8988T (cell line): ENCODE measurements at places on chromosomes 3 and 15.
A peak's percentile ranks its signal among the peaks of the same experiment; 100 is the strongest.

DNA sequence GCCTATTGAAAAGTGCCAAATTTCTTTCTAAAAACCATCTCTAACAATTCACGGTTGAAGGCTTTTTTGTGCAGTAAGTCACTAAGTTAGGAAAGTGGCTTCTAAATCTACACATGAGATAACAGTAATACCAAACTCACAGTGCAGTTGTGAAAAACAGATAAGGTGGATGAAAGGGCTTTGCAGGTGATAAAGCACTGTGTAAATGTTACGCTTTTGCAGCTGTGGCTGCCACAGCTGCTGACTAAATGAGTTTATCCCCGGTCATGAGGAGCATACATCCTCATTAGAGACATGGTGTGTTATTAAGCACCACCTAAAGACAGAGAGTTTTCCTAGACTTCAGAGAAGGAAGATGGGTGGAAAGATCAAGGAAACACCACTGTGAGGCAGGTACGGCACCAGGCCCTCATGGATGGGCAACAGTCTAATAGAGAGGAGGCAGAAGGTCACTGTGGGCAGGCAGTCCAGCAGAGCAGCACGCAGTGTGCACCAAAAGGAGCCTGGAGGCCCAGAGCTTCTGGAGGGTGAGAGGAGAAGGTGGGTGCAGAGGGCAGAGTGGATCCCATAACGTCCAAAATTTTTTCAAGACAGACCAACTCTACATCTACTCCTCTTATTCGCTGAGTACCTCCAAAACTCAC, 68.5 kb downstream of the FMN1 start:
- no peak for DNase-seq

- DNase-seq = no peak
These were observed 24.8 kb upstream of the MBNL1 start for GRCh38 chr3:152243721-152244516.

DNA sequence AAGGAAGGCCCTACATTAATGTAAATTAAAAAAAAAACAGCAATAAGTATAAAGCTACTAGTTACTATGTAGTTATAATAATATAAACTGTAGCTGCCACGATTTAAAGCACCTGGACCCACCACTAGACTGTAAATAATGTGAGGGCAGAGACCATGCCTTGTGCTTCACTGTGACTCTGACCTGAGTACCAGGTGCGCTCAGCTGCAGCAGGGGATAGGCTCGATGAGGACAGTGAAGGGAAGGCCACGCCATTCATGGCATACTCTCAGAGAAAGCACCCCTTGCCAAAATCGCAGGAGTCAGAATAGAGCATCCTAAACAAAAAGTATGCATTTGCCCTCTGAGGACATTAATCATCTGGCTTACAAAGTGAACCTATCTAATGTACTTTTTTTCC, 5.1 kb downstream of the FSTL1 start:
- DNase-seq = no peak

DNA sequence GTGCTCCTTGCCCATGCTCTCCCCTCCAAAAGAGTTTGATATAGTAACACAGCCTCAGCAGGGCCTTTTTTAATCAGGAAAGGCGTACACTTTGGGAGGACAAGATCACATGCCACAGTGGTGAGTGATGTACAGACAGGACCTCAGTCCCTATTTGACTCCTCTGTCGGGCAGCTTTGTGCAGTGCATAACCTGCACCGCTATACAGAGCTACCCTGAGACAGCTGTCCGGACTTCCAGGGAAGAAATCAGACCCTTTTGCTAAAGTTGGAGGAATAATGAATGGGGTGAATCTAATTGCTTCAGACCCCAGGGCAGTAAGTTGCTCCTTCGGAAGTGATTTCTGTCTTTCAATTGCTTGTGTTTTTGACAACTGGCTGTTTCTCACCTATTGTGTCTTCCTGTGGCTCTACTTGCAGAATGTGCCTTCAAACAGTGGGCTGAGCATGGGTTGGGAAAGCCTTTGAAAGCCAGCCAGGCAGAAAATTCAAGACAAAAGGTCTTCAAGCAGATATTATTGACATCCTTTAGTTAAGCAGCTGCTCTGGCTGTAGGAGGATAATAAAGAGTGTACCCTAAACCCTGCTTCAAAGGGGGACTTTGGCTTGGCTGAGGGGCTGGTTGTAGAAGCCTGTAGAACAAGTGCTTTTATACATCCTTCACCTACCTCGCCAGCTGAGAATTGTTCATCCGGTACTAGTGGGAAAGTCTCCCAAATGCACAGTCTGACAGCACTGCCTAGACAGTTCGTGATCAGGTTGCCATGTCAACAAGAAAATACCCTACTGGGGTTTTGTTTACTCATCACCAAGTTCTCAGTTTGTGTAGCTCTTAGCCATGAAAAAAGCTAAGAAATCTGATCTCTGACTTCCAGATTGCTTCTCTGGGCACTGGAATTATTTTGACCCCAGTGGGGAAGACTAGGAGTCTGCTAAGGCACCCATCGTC, 35.1 kb downstream of the SNTN start:
- DNase-seq = no peak

GRCh38 chr3:57982561-57983243, 25.5 kb upstream of the FLNB start:
- no peak for DNase-seq

- peak; percentile 24 for DNase-seq
These were observed 143.4 kb downstream of the FEZF2 start for GRCh38 chr3:62229908-62230307.

DNA sequence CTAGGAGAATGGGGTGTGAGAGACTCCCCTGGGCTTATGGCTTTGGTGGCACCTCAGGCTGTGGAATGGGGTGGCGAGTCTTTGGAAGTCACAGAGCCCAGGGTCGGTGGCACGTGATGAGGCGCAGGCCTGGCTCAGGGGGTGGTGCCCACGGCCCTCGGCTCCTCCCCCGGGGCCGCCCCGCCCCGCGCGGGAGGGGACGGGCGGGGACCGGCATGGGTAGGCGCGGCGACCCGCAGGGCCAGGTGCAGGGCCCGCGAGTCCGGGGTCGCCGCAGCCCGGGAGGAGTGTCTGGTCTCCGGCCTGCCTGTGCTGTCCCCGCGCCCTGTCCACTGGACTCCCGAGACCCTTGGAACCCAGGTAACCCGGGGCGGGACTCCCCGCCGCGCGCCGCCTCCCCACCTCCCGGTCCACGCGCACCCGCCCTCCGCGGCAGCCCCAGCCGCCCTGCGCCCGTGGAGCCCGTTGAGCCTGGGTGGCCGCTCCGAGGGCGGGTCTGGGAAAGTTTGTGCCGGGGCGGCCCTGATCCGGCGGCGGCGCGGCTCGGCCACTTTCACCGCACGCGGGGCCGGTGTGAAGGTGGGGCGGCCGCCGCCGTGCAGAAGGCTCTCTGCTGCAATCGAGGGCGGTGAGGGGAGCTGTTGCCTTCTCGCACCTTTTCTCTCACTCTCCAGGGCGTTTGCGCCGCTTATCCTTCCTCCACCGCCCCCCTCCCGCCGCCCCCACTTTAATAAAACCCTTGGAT, at the start of gene PAQR5:
Gene PAQR5, plus strand, starts transcription at position 216 of the 745 bp plus-strand sequence. CDS start 61,169 bp downstream, outside the sequence.
- DNase-seq = peak; percentile 78

- DNase-seq = no peak
These were observed 1153.7 kb downstream of the SI start for GRCh38 chr3:163924600-163924999.

DNA sequence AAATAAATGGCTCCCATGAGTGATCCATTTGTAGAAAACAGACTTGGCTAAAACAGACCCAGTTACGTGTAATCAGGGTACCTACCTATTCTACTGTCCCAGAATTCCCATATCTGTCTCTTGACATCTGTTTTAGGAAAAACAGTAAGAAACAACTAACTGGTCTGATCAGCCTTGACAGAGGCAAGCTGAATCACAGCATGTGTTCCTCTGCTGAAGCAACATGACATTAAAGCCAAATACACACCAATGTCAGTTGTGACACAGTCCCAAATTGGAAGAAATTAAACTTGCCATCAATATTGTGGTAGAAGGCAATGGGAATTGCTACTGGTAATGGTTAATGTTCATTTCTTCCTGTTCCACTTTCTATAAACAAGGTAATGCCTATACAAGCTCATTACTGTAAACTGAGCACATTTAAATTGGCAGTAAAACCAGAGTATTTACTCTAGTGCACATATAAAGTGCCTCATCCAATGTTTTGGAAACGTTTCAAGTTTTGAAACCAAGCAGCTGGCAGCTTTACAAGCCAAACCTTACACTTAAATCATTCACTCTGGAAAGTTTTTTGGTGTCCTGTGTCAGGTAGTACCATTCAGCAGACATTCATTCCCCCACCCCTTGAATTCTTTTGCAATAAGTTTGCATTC, 27.0 kb downstream of the ALDH1A2 start:
- no peak for DNase-seq
